Camera-type eye (tissue), 1 donor: ENCODE measurements at places on chromosomes 6 and 20. TPM values are rescaled to one million over a fixed set of nuclear protein-coding genes. Genes with fewer than 3 reads are reported as not detected.

Gene RBPJL
- total RNA-seq: not detected

Gene COL21A1
- 44.6 TPM for total RNA-seq

Gene WFDC5
- total RNA-seq: not detected

Gene AKAP7
- 26.6 TPM for total RNA-seq

Gene CAGE1
- total RNA-seq: not detected

Gene ENPP4
- 18.4 TPM for total RNA-seq

Gene B3GALT4
- 6.3 TPM for total RNA-seq

Gene ID4
- total RNA-seq: 56.0 TPM
